ENCODE measurements at places on chromosomes 1 and 21.

DNA sequence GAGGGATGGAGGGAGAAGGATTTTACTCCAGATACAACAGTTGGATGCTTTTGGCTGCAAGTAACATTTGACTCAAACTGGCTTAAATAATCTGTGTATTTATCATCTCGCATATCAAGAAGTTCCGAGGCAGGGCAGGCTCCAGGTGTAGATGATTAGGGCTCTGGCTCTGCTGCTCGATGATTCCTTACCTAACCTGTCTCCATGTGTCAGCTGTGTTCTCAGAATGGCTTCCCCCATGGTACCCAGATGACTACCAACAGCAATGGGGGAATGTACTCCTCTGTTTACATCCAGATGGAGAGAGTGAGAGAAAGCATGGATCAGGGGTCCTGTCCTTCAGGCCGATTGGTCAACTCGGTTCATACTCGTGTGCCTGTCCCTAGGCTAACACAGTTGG lies 90.4 kb upstream of the AKT3 start:
- DNase-seq: no peak

- DNase-seq: no peak
Observed at GRCh38 chr21:46226920-46227599, 1.5 kb downstream of the LSS start.

- DNase-seq: no peak
Observed at GRCh38 chr1:201396861-201397464, 2.2 kb downstream of the LAD1 start.

DNA sequence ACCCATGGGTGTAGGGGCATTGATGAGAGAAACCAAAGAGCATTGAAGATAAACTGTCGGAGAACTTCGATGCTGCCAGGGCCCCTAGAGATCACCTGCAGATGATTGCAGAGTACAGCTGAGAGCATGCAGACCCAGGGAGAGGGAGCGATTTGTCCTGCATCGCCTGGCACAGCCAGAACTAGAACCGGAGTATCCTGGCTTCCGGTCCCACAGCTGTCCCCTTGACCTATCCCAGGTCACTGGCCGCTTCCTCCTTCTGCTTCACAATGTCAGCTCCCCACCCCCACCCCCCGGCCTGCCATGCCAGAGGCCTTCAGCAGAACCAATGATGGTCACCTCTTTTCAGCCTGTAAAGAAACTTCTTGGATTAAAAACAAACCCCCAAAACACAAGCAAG lies 29.2 kb upstream of the SOX13 start:
- no peak for DNase-seq

DNA sequence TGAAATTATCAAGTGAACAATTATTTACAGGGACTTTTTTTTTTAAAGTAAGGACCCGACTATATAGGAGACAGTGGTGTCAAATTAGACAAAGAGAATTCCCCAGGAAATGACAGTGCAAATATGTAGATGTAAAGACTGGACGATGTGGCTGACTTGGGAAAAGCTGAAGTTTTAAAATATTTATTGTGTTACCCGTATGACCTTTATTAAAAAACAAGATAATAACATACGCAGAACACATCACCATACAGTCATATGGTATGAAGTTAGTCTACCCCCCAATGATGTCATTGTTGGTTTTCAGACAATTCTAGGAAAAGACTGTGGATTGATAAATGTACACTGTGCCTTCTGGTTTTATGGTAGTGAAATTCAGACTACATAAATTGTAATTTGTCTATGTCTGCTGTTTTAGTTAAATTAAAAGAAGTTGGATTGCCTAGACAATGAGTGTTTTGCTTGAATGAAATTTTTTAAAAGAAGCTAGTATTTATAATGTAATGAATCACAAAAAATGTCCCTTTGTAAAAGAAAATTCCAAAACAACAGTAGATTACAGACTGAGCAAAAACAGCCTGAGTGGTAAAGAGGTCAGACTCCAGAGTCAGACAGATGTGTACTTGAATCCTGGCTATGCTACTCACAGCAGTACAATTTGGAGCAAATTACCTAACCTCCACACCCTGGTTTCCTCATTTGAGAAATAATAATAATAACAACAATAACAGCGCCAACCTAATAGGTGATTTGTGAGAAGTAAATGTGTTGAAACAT lies 15.5 kb upstream of the PDC start:
- no peak for DNase-seq

- DNase-seq: no peak
Observed at GRCh38 chr1:147837964-147838292, 64.7 kb upstream of the GJA8 start.

GRCh38 chr1:224722838-224723237 lies 106.7 kb downstream of the CNIH3 start:
- DNase-seq: no peak

- DNase-seq: no peak
Observed at GRCh38 chr21:36990508-36991205, 15.8 kb upstream of the RIPPLY3 start.

GRCh38 chr1:58768191-58768731 lies 15.6 kb downstream of the JUN start:
- DNase-seq: no peak

- DNase-seq: no peak
Observed at GRCh38 chr21:28635541-28635940, 357.1 kb downstream of the LTN1 start.

DNA sequence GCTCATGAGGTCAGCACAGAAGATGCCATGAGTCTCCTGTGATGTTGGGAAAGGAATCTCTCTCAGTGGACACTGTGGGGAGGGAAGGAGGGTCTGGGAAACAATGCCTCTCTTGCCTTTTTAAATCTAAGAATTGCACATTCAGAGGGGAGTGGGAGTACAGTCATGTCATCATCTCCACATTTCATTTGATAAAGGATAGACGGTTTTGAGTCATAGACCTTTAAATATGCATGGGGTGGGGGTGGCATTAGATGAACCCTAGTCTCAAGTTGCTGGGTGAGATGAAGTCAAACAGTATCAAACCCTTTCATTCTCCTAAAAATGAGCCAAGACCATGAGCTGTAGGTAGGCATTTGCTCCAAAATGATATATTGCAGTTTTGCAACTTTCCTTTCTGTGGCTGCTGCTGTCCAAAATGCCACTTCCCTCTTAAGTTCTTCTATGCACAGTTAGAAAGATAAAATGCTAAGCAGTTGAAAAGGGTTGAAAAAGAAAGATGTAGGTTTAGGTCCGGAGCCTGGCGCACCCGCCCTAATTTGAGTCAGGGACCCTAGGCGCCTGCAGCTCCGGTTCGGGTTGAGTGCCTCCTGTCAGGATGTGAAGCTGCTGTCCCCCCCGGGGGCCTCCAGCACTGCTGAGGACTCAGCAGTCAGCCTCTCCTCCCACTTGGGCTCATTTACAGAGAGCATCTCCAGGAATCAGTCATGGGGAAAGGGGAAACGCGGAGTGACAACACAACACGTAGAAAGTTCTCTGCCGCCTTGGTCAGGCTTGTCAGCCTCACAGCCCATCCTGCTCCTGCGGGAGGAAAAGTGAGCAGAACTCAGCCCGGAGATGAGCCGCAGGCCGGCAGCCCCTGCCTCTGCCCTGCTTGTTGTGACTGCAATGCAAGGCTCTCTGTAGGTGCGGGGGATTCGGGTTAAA lies 479.3 kb upstream of the RUNX1 start:
- no peak for DNase-seq

- DNase-seq: no peak
Observed at GRCh38 chr1:187443939-187444338, 615.2 kb downstream of the PLA2G4A start.

DNA sequence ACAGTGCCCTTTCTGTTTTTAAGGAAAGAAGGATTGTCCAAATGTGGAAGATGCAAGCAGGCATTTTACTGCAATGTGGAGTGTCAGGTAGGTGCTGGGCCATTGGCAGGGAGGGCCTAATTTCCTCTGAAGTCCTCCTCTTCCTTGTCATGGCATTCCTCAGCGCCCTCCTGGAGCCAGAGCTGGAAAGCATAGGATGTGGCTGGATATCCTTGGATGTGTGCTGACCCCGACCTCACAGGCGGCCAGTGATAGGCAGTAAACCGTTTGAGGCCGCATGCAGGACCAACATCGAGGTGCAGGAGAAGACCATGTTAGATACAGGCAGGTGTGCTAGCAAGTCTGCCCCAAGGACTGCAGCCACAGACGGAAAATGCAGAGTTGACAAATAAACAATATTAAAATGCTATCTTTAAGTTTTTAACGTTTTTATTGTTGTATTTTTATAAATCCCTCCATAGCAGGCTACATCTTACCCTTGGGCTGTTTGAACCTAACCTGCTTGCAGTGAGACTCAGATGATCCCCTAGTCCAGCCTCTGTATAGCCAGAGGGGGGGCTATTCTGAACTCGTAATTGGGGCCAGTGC lies 24.3 kb downstream of the SMYD2 start:
- DNase-seq: no peak

DNA sequence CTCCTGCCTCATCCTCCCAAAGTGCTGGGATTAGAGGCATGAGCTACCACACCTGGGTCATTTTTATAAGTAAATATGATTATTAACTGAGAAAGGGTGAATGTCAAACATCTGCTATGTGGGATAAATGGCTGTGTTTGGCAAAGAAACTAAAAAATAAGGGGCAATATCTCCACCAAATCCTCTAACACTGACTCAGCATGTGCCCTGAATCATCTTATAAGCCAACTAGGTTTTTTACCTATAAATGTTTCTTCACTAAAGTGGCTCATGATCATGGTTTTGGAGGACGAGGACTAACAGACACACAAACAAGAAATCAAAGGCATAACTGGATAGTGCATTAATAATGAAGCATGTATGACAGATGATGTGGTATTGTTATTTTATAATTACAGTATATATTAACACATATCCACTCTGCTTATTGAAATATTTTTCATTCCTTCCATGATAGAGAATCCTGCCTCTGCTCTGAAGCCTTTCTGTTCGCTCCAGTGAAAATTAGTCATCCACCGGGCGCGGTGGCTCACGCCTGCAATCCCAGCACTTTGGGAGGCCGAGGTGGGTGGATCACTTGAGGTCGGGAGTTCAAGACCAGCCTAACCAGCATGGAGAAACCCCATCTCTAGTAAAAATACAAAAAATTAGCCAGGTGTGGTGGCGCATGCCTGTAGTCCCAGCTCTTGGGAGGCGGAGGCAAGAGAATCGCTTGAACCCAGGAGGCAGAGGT lies 11.7 kb upstream of the ARHGAP29 start:
- no peak for DNase-seq

DNA sequence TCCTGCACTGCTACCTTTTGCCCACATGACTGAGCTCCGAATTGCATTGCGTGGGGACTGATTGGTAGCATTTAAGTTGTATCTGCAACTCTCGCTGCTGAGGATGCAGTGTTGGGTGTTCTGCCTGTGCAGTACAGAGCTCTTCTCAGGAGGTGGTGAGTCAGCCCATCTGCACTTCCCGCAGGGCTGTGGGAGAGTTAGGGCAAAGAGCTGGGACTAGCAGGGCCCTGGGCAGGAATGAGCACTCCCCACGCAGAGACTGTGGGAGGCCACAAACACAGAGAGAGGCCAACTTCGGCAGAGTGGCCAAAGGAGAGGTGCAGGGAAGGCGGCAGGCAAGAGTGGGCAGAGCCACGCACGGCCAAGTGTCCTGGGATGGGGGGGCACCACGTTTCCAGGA lies 244.7 kb downstream of the SIPA1L2 start:
- no peak for DNase-seq

DNA sequence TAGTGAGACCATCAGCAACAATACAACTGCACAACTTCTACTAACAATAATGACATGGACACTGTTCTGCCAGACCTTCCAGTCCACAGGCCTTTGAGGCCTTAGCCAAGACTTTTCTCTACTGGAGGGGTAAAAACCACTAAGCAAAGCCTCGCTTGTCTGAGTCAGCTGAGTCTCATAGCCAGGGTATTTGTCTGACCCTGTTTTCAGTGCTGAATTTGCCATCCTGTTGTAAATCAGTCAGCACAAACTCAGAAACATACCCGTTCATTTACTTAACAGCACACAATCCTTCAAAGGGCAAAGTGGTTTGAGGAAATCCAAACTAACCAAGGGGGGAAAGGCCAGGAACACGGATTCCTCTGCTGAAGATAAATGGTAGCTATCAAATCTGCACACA lies 537.8 kb downstream of the SMYD3 start:
- no peak for DNase-seq

DNA sequence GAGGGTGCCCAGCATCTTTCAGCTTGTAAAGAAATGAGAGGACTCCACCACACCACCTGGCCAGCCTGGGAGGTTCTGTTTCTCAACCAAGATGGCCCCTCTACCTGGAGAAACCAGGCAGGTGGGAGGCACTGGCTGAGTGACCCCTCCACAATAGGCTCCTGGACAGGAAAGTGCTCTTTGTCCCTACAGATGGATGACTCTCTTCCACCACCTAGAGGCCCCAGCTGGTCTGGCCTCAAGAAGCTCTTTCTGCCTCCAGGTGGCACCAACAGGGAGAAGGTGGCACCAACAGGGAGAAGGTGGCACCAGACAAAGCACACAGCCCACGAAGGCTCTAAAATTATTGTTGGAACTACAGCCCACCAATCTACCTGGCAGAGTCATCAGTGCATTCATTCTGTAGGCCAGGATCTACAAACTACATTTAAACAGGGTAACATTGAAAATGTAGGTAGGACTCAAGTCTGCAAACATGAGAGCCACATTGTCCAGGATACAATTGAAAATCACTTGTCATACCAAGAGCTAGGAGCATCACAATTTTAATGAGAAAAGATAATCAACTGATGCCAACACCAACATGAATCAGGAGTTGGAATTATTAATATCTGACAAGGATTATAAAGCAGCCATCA lies 14.4 kb downstream of the TMPRSS3 start:
- DNase-seq: peak; percentile 46

- no peak for DNase-seq
Observed at GRCh38 chr21:36499578-36500471, 19.9 kb upstream of the CLDN14 start.

GRCh38 chr1:998995-999724 lies 737 bp downstream of the HES4 start:
- no peak for DNase-seq

DNA sequence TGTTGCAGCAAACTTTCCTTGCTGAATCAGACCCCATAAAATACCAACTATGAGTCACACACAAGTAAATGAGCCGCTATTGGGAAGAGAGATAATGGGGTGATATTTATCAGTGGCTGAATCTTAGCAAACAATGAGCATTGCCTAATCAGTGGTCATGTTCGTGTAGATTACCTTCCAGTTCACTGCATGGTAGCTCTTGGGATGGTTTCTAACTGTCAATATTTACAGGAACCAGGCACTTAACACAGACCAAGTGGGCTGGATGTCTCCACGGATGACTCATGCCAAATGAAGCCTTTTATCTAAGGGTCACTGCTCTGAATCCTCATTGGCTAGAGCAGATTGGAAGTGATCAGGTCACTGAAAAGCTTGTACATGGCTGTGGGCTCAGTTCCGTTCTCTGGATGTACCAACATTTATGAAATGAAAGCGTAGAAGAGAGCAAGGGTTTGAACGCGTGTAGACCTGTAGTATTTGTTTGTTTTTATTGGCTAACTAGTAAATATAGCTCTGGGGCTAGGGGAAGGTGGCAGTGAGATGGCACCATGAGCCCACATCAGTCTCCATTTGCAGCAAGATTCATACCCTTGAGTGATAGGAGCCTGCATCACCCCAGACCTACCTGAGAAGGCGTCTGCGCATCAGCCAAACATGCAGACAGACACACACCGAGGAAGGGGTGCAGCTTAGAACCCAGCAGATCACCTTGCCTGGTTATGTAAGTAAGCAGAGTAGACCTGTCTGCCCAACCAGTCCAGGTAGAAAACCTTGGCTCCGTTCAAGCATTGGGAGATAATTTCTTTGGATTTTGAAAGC lies 153.3 kb downstream of the TOMM20 start:
- DNase-seq: no peak

GRCh38 chr1:27360159-27361043 lies 6.4 kb downstream of the MAP3K6 start:
- DNase-seq: no peak

- no peak for DNase-seq
Observed at GRCh38 chr1:183757061-183757460, 47.9 kb upstream of the RGL1 start.

GRCh38 chr1:67738401-67738800 lies 53.4 kb downstream of the GADD45A start:
- no peak for DNase-seq
